GM06990 (cell line): ENCODE measurements at places on chromosomes 13 and 19.

- DNase-seq, result peak; percentile 77
These were observed 501 bp downstream of the GTPBP3 start for GRCh38 chr19:17337675-17338432.

DNA sequence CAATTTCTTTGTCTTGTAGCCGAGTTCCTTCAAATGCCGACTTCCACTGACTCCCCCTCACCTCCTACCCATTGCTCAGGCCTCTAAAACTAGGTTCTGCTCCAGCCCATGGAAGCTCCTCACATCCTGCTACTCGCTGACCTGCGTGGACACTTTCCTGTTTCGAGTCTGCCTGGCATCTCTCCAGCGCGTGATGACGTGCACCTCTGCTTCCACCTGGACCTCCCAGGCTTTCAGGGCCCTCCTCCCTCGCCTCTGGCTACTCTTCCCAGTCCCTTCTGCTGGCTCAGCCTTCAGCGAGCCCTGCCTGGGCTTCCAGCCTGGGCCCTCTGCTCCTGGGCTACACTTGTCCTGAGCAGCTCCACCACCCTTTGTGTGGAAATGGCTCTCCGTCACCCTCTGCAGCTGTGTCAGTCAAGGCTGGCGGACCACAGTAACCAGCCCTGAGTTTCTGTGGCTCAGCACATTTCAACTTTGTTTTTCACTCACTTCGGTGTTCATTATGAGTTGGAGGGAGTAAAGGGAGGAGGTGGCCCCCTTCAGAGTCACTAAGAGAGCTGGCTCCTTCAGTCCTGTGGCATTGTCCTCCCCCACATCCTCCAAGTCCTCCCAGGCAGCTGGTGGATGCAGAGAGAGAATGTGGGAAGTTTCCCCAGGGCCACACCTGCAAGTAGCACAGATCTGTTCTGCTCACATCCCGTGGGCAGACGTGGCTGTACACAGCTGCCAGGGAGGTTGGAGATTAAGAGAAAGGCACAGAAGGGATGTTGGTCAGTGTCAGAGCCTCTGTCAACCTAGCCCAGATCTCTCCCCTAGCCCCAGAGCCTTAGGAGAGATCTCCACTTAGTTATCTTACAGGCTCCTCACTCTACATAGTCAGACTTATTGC, 49.4 kb downstream of the SERP2 start:
- DNase-seq, result no peak

DNA sequence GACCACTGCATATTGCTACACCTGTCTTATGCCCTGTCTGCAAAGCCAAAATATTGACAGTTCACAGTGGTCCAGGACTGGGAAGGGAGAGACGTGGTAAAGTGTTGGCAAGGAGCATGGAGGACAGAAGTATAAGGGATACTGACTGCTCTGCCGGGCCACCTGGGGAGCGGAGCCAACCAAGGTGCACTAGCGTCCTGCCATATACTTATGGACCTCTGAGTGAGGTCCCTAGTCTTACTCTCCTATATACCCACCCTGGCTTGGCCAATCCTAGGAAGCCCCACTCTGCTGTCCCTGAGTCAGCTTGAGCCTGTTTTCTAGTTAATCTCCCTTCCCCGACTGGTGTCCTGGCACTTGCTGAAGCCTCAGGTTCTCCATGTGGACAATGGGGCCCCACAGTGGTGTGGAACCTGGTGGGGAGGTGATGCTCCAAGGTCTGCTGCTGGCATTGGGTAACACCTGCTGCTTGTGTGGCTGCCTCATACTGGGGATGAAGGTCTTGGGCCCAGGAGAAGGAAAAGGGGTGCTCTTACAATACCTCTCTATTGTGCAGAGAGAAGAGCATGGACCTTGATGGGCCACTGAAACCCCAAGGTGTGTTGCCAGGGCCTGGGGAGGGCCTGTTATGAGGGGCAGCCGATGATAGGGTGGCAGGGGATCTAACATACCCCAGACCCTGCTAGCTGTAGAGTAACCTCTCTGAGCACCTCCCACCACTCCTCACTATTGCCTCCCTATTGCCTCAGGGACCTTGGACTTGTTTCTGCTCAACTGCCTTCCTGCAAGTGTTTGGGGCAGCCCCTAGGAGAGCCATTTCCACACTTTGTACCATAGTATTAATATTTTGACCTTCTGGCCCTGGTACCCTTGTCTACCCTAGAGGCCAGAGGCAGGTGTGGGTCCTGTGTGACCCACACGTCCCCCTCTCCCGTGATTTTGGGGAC, 6.7 kb upstream of the TRIM28 start:
- no peak for DNase-seq

DNA sequence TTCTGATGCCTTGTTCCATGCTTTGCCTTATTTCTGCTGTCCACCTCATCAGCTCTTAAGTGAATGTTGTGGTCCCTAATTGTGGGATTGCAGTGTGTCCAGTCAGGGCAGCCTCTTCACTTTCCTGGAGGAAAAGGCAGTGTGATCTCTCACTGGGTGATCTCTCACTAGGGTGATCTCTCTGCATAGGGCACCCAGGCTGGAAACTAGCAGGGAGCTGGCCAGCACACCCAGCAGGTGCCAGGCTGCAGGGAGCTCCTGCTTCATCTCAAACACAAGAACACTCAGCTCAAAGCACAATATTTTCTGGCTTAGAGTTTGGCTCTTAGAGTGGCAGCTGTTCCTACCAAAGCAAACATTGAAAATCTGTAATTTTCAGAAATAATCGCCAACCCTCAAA, 36.5 kb upstream of the TSHZ3 start:
- no peak for DNase-seq

GRCh38 chr19:36638862-36639510, 27.7 kb downstream of the ZNF461 start:
- DNase-seq, result no peak

GRCh38 chr19:50708179-50708879, 11.3 kb downstream of the SHANK1 start:
- no peak for DNase-seq

GRCh38 chr13:107291875-107292274, 723.9 kb upstream of the ARGLU1 start:
- DNase-seq, result no peak

- DNase-seq, result no peak
These were observed 20.1 kb downstream of the PABPC3 start for GRCh38 chr13:25116044-25116443.
